Tracheal epithelial cell (primary cell): ENCODE measurements at places on chromosomes 2 and 18. TPM values are rescaled to one million over a fixed set of nuclear protein-coding genes. Genes with fewer than 3 reads are reported as not detected.

The CDH19 gene
- total RNA-seq = under 0.01 TPM in 2 replicates

The ERICH2 gene
- total RNA-seq = 0.72 and 7.0 TPM in 2 replicates

The CD207 gene
- not detected in 2 replicates for total RNA-seq

The PLEKHH2 gene
- 1.7 and 1.9 TPM in 2 replicates for total RNA-seq

The PPP4R1 gene
- total RNA-seq = 192 and 258 TPM in 2 replicates

The APLF gene
- total RNA-seq = 5.1 and 6.3 TPM in 2 replicates

The DTNA gene
- 2.1 and 13.0 TPM in 2 replicates for total RNA-seq

The CDK15 gene
- 0.24 TPM in 1 of 2 replicates, not detected in the other for total RNA-seq

The C2orf80 gene
- total RNA-seq = not detected in 2 replicates

The GREB1L gene
- total RNA-seq = 2.1 and 2.7 TPM in 2 replicates

The DOK6 gene
- total RNA-seq = under 0.01 TPM in 1 of 2 replicates, not detected in the other

The KATNAL2 gene
- total RNA-seq = under 0.01 and 1.2 TPM in 2 replicates

The ABHD1 gene
- not detected in 2 replicates for total RNA-seq

The GALNT5 gene
- 27.0 and 30.7 TPM in 2 replicates for total RNA-seq

The UGT1A8 gene
- total RNA-seq = under 0.01 and 0.43 TPM in 2 replicates

The INO80B gene
- total RNA-seq = 9.4 and 10.4 TPM in 2 replicates
